NCI-H2081 (cell line): ENCODE measurements at places on chromosomes 1 and 21.
A peak's percentile ranks its signal among the peaks of the same experiment; 100 is the strongest.

GRCh38 chr21:44526096-44526997 lies 13.6 kb downstream of the KRTAP10-1 start:
- DNase-seq = no peak

DNA sequence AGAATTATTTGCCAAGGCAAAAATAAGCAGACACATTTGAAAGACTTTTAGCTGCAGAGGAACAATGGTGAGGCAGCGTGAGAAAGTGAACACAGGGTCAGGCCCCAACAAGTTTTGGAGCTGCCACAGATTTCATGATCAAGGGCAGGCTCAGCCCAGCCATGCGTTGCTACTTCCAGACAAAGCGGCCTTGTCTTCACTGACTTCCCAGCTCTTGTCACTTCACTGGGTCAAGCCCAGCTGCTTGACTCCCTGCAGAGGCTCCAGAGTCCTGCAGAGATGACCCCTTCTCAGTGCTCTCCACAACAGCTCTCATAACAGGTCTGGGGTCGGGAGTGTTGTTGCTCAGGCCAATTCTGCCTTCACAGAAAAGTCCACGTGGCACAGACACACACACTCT lies 35.8 kb downstream of the HHAT start:
- no peak for DNase-seq

- peak; percentile 71 for DNase-seq
Measured at GRCh38 chr1:222928212-222928611, 113.4 kb downstream of the DISP1 start.

GRCh38 chr1:181984006-181984405 lies 77.5 kb downstream of the ZNF648 start:
- DNase-seq = no peak

DNA sequence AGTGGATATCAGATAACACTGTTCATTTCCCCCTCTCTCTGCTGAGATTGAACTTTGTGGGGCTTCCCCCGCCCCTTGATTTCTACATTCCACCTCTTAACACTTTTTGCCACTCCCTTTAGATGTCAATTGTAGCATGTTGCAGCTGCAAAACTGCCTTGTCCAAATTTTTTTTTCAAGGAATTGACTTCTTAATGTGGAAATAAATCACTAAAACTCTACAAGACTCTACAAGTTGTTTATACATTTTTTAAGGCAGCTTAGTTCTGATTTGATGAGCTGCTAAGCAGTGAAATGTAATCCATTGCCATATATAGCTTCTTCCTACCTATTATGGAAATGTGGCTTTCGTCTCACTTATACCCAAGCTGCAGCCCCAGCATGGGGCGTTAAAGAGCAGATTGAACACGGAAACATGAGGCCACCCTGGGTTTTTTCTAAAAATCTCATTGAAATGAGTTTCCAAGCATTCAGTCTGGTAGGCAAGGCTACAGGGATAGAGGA lies 132.2 kb downstream of the SYT2 start:
- no peak for DNase-seq

DNA sequence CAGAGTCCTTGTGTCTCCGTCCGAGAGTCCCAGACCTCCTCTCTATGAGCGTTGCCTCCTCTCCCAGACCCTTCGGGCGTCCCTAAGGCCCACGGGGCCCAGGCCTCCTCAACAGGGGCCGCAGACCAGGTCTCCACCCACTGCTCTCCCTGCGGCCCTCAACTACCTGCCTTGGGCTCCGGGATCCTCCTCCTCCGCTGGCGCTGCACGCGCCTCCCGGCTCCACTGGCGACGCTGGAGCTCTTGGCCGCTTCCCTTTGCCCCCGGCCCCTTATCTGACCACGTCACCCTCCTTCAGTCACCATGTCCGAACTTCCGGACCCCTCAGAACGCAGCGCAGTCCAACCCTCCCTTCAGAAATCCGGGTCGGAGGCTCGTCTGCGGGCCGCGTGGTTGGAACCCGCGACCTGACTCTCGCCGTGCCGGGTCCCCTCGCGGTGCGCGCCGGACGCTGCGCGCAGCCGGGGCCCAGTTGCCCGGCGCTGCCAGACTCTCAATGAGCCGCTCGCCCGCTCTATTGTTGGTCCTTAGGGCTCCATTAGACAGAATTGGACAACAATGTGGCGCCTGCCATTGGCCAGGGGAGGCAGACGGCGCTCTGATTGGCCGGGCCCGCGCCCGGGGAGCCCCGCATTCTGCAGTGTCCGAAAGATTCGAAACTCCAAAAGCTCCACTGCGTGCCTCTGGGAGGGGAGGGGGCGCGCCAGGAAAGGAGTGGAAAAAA lies at the start of gene DMRTA2:
DMRTA2 (minus strand) TSS at position 498 of the 724 bp plus-strand sequence. CDS start 1,907 bp downstream, outside the sequence.
- DNase-seq = peak; percentile 92

- DNase-seq = no peak
Measured at GRCh38 chr1:11781297-11781696, 19.3 kb downstream of the C1orf167 start.

- DNase-seq = no peak
Measured at GRCh38 chr1:153577624-153578051, 12.0 kb upstream of the S100A2 start.

- DNase-seq = no peak
Measured at GRCh38 chr21:44958471-44959191, 18.8 kb downstream of the SLX9 start.

GRCh38 chr1:26122988-26123973 lies 11.7 kb downstream of the PDIK1L start:
- DNase-seq = no peak

GRCh38 chr1:13830170-13830569 lies 130.2 kb downstream of the PRDM2 start:
- no peak for DNase-seq

- DNase-seq = no peak
Measured at GRCh38 chr1:237527761-237528160, 363.0 kb downstream of the ZP4 start.

- DNase-seq = no peak
Measured at GRCh38 chr1:235073968-235074522, 54.6 kb downstream of the TOMM20 start.

DNA sequence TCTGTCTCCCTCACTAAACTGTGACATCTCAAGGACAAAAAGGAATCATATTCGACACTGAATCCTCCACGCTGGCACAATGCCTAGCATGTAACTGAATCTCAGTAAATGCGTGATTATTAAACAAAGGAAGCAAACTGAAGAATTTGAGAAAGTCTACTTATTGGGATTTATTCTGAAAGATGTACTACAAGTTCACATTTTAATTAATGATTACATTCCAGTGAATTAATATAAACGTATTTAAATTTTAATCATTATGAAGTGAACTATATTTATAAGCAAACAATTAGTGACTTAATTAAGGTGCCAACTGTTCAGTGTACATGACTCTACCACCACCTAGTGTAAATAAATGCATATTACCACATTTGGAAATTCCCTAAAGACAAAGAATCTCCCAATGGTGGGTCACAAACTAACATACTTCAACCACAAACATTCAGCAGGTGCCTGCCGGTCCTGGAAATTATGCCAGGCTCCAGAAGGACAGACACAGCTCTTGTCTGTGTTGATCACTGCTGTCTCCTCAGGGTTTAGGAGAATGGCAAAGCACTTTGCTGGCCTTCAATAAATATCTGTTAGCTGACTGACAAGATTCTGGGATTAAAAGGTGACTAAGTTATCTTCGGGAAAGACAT lies 56.3 kb downstream of the SMYD3 start:
- DNase-seq = peak; percentile 8

GRCh38 chr1:206799311-206799710 lies 27.0 kb upstream of the IL10 start:
- no peak for DNase-seq

GRCh38 chr1:236281198-236281653 lies 532 bp downstream of the ERO1B start:
- DNase-seq = no peak

GRCh38 chr1:56439610-56440264 lies 139.6 kb downstream of the PLPP3 start:
- DNase-seq = no peak

DNA sequence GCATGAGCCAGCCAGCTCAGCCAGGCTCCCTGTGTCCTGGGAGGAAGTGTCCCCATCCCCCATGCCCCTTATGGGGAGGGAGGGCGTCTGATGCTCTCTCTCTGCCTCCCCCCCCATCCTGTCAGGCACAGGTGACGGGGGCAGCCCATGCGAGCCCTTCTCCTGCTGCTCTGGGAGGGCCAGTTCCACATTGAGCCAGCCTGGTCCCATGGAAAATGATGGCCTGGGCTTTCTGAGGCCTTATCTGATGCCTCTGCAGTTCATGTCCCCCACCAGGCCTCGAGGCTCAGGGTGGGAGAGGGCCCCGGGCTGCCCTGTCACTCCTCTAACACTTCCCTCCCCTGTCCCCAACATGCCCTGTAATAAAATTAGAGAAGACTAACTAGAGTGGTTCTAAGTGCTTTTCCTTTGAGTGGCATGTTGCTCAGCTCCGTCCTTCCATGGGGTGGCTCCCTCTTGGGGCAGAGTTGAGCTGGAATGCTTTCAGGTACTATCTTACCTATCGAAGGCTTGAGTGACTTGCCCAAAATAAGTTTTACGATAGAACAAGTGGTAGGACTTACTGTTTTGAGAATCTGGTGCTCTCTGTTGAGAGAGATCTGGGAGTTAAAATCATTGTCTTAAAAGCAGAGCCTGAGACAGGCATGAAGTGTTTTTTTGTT lies 1.8 kb upstream of the MTFR1L start:
- no peak for DNase-seq

- DNase-seq = no peak
Measured at GRCh38 chr1:182196897-182197870, 135.7 kb upstream of the ZNF648 start.

- no peak for DNase-seq
Measured at GRCh38 chr21:42862774-42863503, 16.4 kb downstream of the WDR4 start.

- DNase-seq = no peak
Measured at GRCh38 chr21:21230672-21231071, 232.5 kb downstream of the NCAM2 start.

DNA sequence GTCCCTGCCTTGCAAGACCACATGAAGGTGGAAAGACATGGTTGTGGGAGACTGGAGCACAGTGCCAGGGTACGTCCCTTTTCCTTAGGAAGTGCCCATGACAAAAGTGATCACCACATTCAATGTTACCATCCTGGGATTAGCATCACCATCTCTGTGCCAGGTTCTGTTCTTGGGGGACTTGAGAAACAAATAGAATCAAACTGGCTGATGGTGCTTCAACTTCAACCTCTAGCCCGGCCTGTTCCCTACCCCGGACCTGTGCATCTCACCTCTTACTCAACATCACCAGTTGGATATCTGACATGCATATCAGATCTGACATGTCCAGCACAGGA lies 153.3 kb downstream of the GRIK3 start:
- DNase-seq = no peak

DNA sequence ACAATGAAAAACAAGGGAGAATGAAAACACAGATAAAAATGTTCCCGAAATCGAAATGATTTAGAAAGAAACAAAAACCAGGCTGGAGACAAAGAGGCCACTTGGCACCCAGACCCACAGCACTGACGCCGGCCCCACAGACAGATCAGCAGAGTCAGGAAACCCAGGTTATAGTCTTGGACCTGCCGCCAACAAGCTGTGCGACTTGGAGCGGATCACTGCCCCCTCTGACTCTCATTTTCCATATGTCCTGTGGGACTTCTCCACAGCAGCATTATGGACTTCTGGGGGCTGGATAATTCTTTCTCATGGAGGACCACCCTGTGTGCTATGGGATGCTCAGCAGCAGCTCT lies 72.4 kb downstream of the MATN1 start:
- DNase-seq = no peak

DNA sequence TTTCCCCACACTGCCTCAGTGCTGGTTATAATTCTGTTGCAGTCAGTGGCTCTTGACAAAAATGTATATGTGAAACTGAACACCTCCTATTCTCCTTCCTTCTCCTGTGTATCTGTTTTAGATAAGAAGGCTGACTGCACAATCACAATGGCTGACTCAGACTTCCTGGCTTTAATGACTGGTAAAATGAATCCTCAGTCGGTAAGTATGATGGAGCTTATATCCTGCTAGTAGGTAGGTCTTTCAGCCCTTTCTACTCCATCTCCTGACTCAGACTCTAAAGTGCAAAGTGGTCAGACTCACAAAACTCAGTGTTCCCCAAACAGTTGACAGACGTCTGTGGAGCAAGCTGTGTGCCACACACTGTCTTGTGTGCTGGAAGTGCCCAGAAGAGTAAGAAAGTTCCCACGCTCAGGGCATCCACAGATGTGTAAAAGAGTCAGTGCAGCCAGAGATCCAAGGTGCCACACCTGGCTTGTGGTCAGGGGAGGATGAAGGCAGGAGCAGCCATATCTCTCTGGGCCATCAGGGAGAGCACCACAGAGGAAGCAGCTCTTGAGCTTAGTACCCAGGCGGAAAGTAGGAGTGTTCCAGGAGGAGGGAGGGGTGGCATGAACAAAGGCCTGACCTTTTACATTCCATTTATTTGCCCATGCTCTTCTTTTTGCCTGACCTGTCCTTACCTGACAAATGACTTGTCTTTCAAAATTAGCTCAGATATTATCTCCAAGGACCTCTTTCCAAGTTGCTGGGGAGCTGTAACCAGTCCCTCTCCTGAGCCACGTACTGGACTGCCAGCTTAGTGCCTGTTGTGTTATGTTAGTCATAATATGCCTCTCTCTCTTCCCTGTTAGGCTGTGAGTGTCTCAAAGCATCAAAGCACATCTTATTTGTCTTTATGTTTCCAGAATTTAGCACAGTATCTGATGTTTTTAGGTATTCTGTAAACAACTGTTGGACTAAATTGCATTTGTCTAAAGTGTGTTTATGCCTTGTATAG lies 14.0 kb upstream of the PODN start:
- DNase-seq = peak; percentile 59

DNA sequence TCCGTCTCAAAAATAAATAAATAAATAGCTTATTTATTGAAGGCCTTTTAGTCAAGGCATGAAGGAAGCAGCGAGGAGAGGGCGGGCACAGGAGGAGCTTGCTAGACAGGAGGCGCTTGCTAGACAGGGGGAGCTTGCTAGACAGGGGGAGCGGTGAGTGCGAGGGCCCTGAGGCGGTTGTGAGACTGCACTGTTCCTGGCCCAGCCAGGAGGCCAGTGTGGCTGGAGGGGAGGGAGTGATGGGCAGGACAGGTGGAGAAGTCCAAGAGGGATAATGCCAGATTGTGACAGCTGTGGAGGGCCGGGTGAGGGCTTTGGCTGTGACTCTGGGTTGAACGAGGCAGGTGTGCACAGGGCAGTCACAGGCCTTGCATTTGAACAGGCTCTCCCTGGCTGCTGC lies 18.2 kb downstream of the KIF17 start:
- no peak for DNase-seq

DNA sequence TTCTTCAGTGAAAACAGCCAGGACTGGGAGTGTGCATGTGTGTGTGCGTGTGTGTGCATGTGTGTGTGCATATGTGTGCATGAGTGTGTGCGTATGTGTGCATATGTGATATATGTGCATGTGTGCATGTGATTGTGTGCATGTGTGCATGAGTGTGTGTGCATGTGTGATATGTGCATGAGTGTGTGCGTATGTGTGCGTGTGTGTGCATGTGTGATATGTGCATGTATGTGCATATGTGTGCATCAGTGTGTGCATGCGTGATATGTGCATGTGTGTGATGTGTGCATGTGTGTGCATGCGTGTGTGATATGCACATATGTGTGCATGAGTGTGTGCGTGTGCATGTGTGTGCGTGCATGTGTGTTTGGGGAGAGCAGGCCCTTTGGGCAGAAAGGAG lies 89.8 kb downstream of the ITPKB start:
- DNase-seq = no peak

- no peak for DNase-seq
Measured at GRCh38 chr1:15122331-15122730, 31.2 kb upstream of the TMEM51 start.

GRCh38 chr21:33980276-33980916 lies 64.8 kb upstream of the ATP5PO start:
- no peak for DNase-seq

GRCh38 chr1:200291106-200291505 lies 118.7 kb downstream of the ZNF281 start:
- DNase-seq = no peak
